ENCODE measurements at places on chromosomes 2 and 18.

DNA sequence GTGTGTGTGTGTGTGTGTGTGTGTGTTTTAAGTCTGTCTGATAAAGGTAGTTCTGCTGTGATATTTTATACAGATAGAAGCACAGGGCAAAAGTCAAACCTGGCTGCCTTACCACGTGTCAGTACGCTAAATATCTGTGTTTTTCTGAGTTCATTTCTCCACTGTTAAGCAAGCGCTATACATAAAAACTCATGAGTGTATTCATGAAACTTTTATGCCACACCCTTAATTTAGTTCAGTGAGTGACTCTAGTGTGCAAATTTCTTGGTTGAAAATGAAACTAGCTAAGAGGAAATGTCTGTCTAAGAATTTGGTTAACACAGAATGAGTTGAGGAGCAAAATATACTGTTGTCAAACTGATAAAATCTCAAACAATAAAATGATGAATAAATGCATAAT is 11.2 kb downstream of the CASP10 start:
- no peak for DNase-seq

- no peak for DNase-seq
Observed at GRCh38 chr2:70896765-70897202, 38.9 kb upstream of the ATP6V1B1 start.

- no peak for DNase-seq
Observed at GRCh38 chr18:24009651-24010333, 4.8 kb upstream of the TTC39C start.

DNA sequence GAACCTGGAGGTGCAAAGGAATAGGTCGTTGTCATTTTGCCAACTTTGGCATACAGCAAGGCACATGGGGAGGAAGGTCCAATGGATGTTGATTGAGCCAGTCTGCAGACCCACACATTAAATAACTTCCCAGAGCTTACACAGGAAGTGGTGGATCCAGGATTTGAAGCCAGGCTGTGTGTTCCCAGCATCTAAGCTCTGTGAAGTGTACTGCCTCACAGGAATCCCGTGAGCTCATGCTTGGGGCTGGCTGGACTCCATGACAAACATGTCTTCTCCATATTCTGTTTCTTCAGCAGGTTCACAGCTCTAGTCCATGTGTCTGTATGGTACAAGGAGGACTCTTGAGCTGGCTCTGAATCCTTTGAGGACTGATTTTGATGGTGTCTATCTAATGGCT is 63.9 kb downstream of the KLHL29 start:
- DNase-seq: no peak

- DNase-seq: no peak
Observed at GRCh38 chr2:47631792-47632398, 151.1 kb upstream of the MSH6 start.

Data from stimulated activated CD4-positive, alpha-beta T cell treated with anti-CD3 and anti-CD28 coated beads, TNF-alpha, amount 100 ng/mL, for 1 hour (primary cell).